H4 (cell line): ENCODE measurements at places on chromosomes 11 and 22.

- no peak for DNase-seq
Measured at GRCh38 chr11:95372097-95372656, 141.2 kb upstream of the SESN3 start.

GRCh38 chr11:77075425-77075905 is 8.7 kb downstream of the CAPN5 start:
- no peak for DNase-seq

- no peak for DNase-seq
Measured at GRCh38 chr11:20050551-20051333, 109.5 kb downstream of the DBX1 start.

- DNase-seq, result no peak
Measured at GRCh38 chr11:9210224-9210921, 54.8 kb downstream of the DENND5A start.

GRCh38 chr11:110468121-110468520 is 38.4 kb downstream of the FDX1 start:
- DNase-seq, result no peak

DNA sequence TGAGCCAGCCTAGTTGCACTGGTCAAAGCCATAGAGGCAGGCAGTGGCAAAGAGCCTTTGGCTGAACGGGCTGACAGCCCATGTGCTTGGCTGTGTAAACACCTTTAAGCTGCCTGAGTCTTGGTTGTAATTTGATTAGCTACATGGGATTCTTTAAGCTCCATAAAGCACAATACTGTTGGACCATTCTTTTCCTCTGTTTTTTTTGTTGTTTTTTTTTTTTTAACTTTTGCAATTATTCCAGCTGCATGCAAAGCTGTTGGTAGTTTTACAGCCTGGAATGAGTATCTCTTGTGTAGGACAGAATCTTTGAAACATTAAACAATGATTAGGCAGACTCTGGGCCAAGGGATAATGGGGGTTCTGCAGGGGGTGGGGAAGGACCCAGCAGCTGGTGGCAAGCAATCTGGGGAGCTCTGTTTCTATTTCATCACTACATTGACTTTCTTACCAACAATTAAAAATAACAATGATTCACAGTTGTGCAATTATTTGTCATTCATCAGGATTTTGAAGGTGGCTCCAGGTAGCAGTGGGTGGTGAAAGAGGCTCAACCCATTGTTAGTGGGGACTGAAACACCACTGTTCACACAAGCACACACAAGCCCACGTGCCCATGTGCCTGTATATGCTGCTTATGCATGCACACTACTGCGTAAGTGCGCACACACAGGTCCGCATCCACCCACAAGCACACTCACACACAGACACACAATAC is 69.5 kb upstream of the CSNK2A3 start:
- no peak for DNase-seq

DNA sequence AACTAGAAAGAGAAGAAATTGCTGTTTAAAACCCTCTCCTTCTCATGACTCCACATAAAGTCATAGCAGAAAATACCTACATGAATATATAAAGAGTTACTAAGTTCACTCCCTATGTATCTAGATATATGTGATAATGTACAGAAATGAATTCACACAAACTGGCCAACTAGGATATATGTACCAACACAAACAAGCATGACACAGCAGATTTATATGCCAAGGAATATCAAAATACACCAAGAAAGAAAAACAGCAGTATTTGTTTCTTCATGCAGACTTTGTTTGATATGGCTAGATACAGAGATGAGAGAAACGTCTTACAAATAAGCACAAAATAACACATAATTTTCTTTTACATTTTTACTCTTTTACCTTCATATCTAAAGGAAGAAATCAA is 1.8 kb downstream of the OR51G1 start:
- no peak for DNase-seq

- DNase-seq, result no peak
Measured at GRCh38 chr11:124359566-124359965, 24.7 kb downstream of the OR8B2 start.
